ENCODE measurements at places on chromosomes 6 and 20.
A peak's percentile ranks its signal among the peaks of the same experiment; 100 is the strongest.

GRCh38 chr6:158646023-158646910, 1.7 kb upstream of the DYNLT1 start:
- DNase-seq, result no peak

DNA sequence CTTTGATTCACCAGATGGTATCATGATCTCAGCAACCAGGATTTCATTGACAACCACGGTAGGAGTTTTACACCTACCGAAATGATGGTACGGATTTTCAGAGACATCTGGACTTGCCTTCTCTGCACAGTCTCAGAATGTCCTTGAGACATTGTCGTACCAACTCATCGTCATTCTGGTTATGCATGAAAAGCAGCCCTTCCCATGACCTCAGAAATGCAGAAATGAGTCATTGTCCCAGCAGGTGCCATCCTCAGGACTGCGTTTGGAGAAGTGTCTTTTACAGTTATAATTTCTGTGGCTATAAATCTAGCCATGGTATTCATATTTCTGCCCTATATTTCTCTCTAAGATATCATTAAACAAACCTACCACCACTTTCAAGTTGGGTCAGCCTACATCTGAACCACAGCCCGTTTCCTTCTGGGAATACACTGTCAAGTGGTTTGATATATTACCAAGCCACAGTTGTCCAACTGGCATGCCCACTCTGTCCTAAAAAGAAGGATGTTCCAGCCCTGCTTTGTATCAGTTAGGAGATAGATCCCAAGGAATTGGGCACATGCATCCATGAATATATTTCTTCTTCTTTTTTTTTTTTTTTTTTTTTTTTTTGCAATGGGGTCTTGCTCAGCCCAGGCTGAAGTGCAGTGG, 7.5 kb upstream of the BFSP1 start:
- DNase-seq, result no peak

- DNase-seq, result no peak
These were observed 91.3 kb upstream of the EYA2 start for GRCh38 chr20:46803123-46804020.

DNA sequence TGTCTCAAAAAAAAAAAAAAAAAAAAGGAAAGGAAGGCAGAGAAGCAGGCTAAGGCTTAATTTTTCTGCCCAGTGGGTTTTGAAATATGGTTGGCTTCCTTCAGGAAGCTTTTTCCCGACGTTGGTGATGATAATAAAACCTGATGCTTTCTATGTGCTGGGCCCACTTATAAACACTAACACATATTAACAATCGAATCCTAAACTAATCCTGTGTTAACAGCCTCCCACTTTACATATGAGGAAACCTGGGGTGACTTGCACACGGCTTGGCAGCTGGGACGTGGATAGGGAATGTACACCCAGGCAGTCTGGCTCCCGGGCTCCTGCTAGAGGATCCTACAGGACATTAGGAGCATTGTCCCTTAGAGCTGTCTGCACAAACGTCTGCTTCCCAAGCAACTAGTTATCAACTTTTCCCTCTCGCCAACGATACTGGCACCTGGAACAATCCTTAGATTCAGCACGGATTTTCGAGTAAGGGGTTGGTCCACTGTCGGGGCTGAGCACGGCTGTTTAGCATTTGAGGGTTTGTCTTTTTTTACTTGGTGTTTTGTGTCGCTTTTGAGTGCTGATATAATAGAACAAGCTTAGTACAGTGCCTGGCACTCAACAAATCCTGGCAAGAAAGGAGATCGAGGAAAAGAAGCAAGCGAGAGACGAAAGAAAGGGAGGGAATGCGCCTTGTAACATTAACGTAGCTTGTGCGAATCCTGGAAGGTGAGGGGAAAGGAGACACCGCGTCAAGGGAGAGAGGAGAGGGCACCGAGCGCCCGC, 622 bp upstream of the KIZ start:
- DNase-seq, result peak; percentile 5

DNA sequence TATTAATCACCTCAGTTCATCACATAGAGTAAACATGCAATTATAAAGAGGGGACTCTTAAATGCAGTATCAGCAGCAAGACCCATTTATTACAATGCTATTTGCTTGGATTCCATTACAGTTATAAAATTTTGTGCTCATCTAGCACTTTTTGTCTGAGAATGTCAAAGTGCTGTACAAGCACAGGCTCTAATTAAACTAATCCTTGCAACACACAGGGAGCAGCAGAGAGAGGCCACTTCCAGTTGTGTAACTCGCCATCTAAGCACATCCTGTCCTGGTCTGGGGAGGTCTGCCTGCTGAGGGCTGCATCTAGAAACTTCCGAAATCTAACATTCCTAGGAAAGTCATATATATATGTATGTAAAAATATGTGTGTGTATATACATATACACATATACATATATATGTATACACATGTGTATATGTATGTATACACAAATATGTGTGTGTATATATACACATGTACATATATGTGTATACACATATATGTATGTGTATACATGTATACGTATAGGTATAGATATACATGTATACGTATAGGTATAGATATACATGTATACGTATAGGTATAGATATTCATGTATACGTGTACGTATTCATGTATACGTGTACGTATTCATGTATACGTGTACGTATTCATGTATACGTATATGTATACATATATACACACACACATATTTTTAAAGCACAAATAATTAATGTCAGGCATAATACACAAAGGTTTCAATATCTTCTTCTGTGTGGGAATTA, 136.4 kb upstream of the JARID2 start:
- DNase-seq, result no peak

DNA sequence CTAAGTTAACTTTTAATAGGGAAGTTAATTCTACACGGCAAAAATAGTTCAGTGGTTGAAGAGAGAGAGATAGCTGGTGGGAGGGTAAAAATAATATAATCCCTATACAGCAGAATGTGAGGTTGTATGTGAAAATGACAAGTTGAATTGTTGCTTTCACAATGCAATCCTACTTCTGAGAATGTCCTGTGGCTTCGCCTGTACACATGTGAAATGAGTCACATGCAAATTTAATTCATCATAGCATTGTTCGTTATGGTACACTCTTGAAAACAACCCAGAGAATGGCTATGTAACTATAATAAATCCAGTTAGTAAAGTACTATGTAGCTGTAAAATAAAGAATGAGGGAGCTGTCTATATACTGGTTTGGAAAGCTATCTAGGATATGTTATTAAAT, 46.0 kb upstream of the HINT3 start:
- no peak for DNase-seq

DNA sequence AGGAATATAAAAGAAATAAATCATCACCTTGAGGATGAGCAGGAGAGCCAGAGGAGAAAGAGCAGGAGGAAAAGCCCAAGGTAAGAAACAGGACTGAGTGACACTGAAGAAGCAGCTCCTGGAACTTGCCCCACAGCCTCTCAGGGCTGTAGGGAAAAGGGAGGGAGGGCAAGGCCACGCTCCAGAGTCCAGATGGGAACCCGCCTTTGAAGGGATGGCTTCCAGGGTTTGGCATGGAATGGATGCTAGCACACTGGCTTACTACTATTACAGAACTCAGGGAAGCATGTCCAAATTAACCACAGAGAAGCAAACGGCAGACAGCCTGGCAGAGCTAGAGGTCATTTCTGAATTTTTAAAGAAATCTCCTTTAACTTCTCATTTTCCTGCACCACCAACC, 26.8 kb downstream of the RALGAPA2 start:
- no peak for DNase-seq

DNA sequence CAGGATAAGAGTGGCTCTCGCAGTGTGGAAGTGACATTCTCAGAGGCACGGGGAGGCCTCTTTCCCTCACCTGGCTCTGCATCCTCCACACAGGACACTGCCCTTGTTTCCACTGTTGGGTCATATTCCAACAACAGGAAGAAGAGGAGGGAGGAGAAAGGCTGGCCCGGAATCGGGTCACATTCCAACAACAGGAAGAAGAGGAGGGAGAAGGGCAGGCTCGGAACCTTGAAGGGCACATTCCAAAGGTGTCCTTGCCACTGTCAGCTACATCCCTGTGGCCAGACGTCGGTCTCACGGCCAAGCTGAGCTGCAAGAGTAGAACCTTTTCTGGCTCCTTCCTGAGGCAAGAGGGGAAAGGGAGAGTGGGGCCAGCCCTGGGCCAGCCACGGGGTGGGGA, 25.4 kb downstream of the CHRNA4 start:
- DNase-seq, result no peak

DNA sequence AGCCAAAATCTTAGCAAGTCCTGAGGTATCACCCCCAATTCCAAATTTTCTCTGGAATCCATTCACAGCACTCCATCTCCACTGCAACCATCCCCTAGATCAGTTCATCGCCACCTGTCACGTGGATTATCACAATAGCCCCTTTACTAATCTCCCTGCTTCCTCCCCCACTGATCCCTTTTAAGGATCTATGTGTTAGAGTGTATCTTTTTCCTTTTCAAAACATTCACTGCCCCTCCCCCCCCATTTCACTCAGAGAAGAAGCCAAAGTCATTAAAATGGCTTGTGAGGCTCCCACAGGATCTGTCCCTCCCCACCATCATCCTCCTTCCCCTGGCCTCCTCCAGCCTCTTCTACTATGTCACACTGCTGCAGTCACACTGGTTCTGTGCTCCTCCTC, 18.4 kb upstream of the SPAG4 start:
- no peak for DNase-seq

DNA sequence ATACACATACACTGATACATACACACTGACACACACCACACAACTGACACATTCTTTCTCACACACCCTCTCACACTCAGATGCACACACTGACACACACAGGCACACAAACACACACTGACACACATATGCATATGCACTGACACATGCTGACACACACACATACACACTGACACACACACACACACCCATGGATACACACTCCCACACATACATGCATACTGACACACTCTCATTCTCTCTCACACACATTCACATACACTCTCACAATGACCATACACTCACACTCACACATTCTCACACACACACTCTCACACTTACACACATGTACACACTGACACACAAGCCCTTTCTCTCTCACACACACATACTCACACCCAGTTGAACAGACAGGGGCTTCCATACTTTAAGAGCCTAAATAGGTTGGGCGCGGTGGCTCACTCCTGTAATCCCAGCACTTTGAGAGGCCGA, 236.4 kb downstream of the LRFN2 start:
- DNase-seq, result no peak

DNA sequence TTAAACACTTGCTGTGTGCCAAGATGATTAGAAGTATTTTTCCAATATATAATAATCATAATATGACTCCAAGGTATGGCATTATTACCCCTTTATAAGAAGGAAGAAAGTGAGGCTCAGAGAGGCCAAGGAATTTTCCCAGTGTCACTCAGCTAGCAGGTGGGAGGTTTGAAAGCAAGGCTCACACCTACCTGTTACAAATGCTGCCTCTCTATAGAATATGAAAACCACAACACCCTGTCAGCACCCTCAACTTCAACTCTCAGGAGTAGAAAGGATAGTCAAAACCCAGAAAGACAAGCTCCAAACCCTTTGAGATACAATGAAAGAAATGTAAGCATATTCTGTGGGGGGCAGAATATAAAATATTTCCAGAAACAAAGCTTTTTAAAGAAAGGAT, 76.7 kb downstream of the LAMP5 start:
- no peak for DNase-seq
